ENCODE measurements at places on chromosomes 4 and X.

DNA sequence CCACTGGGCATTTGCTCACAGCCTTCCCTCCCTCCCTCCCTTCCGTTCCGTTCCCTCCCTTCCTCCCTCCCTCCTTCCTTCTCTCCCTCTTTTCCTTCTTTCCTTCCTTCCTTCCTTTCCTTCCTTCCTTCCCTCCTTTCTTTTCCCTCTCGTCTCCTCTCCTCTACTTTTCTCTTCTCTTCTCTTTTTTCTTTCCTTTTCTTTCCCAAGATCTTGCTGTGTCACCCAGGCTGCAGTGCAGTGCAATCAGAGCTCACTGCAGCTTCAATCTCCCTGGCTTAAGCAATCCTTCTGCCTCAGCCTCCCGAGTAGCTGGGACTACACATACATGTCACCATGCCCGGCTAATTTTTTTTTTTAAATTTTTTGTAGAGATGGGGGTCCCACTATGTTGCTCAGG, 26.7 kb upstream of the ING2 start:
- no peak for DNase-seq

GRCh38 chr4:148044089-148044911, 312.4 kb downstream of the ARHGAP10 start:
- no peak for DNase-seq

DNA sequence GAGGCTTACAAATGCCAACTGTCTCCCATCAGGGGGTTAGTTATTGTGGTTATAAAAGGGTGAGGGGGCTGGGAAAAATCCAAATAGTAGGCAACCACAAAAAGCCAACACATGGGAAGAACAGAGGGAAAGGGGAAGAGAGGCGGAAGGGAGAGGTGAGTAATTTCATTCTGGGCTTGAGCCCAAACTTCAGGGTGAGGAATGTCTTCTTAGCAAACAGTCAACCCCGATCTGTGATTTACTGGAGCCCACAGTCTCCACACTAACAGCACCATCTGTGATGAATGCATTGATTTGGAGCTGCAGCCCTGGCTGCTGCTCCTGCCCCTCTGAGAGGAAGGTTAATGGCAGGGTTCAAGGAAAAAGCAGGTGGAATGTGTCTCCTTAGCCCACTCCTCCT, 162.2 kb upstream of the GPR101 start:
- no peak for DNase-seq

GRCh38 chr4:104677116-104677515, 182.4 kb upstream of the CXXC4 start:
- DNase-seq: no peak

DNA sequence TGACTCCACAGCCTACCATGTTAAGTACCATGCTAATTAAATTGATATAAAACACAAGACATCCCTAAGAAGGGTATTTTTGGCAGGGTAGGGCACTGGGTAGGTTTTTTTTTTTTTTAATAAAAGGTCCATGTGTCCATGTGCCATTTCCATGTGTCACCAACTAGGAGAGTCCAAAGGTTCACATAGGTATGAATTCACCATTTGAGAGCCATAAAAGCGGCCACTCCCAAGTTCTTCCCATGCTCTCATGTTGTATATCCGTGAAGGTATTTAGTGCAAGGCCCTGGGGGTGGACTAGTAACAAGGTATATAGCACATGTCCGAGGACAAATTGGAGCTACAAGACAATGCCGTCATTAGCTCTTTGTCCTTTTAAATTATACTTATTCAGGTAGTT, 107.3 kb downstream of the PDE5A start:
- no peak for DNase-seq

GRCh38 chr4:122827879-122828601, 1.4 kb downstream of the FGF2 start:
- peak; percentile 81 for DNase-seq

DNA sequence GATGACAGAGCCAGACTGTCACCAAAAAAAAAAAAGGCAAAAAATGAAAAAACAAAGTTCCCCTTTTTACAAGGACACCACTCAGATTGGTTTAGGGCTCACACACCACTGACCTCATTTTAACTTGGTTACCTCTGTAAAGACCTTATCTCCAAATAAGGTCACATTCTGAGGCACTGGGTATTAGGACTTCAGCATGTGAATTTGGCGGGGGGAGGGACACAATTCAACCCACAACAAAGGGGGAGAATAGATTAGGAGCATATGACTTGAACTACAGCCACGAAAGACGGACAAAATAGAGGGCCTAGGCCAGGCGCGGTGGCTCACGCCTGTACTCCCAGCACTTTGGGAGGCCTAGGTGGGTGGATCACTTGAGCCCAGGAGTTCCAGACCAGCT, 31.0 kb upstream of the ARAF start:
- no peak for DNase-seq

- DNase-seq: no peak
Observed at GRCh38 chrX:9396930-9397329, 67.9 kb upstream of the TBL1X start.

DNA sequence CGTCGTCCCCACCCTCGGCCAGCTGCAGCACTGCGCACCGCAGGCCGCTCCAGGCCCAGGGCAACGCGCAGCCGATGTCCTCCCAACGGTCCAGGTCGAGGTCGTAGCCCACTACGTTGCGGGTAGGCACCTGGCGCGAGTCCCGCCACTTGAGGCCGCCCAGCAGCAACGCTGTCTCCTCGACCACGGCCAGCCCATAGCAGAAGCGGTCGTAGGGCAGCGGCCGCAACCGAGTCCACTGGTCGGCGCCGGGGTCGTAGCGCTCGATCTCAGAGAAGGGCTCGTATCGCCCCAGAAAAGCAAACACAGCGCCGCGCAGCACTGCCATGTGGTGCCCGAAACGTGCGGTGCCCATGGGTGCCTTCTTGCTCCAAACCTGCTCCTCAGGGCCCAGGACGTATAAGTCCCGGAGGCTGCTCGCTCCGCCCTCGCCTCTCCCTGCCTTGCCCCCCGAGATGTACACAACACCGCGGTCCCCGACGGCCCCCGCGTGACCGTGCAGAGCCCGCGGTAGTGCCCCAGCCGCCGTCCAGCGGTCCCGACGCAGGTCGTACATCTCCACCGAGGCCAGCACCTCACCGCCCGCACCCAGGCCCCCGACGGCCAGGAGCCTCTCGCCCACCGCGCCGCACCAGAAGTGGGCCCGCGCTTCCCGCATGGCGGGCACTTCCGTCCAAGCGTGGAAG, 2.1 kb downstream of the KLHL34 start:
- no peak for DNase-seq

- DNase-seq: no peak
Observed at GRCh38 chr4:161359491-161359890, 804.3 kb downstream of the FSTL5 start.

DNA sequence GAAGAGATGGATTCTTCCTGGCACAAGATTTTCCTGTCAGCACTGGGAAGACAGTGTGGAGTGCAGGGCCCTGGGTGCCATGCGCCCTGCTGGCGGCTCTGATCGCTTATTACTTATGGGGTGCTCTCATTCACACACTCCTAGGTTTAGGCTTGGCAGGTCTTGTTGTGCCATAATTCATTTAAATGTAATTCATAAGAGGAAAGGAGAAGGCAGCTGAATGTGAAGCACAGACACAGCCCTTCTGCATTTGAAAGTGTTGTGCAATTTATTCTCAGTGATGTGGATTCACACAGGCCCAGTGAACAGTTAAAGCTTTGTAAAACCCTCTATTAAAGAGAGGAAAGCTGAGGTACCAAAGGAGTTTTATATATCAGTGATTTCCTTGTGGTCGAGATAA, 249.7 kb downstream of the C4orf33 start:
- DNase-seq: no peak

GRCh38 chr4:175770555-175770954, 41.5 kb downstream of the GPM6A start:
- no peak for DNase-seq

DNA sequence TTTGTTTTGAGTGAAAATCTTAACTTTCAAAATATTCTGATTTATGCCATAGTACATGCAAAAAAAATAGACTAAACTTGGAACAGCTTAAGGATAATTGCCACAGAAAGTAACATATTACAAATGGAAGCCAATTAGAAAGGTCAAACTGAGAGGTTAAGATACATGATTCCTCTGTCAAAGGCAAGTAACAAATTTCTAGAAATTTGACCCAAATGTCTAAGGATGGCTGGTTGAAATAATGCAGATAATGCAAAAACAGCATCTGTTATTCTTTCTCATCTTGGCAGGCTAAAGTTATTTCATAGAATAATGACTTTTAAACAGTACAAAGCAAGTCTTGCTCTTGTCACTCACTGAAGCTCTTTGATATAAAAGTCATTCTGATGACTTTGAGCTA, 10.5 kb downstream of the FGF5 start:
- no peak for DNase-seq

- DNase-seq: peak; percentile 41
Observed at GRCh38 chrX:18377796-18378195, 23.3 kb upstream of the SCML2 start.

DNA sequence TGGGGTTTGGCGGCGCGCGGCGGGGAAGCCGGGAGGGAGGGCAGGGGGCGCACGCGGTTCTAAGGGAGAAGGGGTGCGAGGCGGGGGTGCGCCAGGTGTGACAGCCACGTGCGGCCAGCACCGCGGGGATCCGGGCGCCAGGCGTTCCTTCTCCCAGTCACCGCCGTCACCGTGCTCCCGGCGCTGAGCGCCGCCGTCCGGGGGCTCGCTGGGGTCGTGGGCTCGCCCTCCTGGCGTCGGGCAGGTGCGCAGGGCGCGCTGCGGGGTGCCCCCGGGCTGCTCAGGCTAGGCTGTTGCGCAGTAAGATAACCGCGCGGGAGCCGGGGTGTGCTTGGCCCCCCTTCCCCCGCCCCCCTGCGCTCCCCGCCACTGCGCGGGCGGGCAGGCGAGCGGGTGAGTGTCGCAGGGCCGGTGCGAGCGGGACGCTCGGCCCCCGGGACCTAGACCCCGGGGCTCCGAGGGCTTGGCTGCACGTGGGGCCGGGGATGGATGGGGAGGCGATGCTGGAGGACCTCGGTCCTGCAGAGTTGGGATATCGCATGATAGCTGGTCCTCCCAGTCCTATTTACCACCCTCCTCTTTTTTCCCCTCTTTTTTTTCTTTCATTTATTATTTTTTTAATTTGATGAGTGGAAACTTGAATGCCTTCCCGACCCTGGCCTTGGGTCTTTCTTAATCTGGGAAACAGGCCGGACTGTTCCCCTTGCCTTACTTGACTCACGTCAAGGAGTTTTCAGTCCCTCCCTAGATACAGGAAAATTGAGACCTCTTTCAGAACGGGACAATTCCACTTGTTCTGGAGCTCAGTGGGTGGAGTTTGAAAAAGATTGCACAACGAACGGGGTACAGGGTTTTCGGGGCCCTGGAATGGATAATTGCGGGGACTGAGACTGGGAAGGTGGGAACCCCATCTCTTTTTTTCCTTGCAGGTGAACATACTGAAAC, 797 bp downstream of the TXLNG start:
- DNase-seq: peak; percentile 49

- DNase-seq: no peak
Observed at GRCh38 chr4:174928174-174928573, 10.0 kb downstream of the ADAM29 start.

- DNase-seq: no peak
Observed at GRCh38 chr4:73902038-73902637, 32.9 kb downstream of the CXCL1 start.

DNA sequence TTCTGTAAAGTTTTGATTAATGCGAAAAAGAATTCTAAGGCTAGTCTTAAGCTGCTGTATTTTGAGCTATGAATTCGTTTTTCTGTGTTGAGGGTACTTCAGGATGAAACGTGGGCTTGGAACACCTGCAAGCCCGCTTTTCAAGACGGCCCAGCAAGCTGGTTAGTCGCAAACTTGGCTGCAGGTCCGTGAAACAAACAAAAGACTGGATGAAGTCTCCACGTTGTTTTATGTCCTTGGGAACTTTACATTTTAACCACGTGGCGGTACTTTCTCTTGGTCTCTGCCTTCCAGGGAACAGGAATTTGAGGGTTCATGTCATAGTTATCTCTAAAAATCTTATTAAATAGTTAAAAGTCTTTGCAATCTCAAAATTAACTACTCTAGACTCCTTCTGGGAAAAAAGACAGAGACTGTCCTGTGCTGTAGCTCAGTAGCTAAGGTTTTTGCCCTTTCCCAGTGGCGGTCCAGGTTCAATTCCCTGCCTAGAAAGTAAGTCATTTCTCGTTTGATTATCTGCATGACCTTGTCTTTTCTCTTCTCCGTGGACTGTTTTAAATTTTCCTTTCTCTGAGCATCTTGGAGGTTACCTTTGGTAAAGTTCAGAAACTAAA, 21.0 kb downstream of the TENM3 start:
- no peak for DNase-seq

DNA sequence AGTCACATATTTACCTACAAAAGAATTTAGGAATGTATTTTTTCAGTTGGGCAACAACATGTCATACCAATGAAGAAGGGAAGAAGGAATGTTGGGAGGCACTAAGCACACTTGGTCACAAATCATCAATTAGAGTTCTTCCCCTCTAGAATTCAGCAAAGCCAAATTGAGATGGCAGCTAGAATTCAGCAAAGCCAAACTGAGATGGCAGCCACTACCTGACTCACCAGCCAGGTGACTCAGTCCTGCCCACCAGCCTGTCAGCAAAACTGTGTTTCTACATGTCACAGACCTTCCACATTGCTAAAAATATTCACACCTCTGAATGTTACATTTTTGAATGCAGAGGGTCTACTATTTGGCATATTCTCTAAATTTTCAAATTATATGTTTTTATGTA, 63.2 kb upstream of the NOCT start:
- DNase-seq: peak; percentile 2

DNA sequence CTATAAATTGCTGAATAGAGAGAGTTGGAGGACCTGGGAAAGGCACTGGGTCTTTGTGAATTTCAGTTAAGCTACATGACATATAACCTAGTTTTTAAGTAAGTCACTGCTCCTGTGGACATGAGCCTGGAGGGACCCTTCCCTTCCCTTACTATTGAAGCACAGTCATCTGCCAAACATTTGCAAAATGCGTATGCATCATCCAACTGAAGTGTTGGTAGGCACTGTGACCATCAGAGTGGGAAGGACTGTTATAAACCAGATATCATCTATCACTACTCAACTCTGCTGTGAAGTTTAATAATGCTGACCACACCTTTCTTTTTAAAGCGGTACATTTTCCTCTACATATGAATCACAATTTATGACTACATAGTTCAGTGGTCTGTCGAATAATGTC, 5.2 kb downstream of the GABRA3 start:
- DNase-seq: no peak

GRCh38 chr4:152540293-152540674, 4.4 kb upstream of the FBXW7 start:
- DNase-seq: no peak

GRCh38 chrX:11111037-11111851, at the start of gene HCCS:
HCCS (plus strand) TSS chrX:11111332; CDS start chrX:11112061, 729 bp downstream.
- DNase-seq: peak; percentile 87

DNA sequence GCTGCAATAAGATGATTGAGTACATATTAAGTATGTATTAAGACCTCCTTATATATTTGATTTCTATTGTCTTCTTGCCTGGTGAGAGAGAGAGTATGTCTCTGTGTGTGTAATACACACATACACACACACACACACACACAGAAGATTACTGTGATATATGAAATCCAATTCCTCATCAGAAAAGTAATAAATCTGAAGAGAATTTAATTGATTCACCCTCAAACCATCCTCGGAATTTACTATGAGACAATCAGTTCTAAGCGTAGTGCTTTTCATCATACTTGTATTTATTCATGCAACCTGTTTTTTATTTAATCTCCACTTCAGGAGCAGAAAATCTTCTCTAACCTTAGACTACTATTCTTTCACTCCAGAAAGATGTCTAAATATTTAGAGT, 62.3 kb upstream of the TLL1 start:
- DNase-seq: no peak

- no peak for DNase-seq
Observed at GRCh38 chrX:261919-262352, 19.2 kb upstream of the PLCXD1 start.
